ENCODE measurements at places on chromosomes 16 and 17. TPM values are rescaled to one million over a fixed set of nuclear protein-coding genes. Genes with fewer than 3 reads are reported as not detected.

- DNase-seq, result no peak
These were observed 2.0 kb upstream of the SLC6A4 start for GRCh38 chr17:30237296-30238002.

DNA sequence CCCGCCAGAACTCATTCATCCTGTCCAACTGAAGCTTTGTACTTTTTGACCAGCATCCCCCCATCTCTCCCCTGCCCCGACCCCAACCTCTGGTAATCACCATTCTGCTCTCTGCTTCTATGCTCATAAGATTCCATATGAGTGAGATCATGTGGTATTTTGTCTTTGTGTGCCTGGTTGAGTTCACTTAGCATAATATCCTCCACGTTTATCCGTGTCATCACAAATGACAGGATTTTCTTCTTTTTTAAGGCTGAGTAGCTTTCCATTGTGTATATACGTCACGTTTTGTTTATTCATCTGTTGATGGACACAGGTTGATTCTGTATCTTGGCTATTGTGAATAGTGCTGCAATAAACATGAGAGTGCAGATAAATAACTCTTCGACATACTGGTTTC lies 278.9 kb downstream of the SNX29 start:
- DNase-seq, result no peak

GRCh38 chr16:54118846-54119245 lies 167.7 kb downstream of the IRX3 start:
- no peak for DNase-seq

The FOXJ1 gene
- 2.4 TPM for total RNA-seq

The TP53TG3C gene
- not detected for total RNA-seq
